ENCODE measurements at places on chromosomes 2 and 18. TPM values are rescaled to one million over a fixed set of nuclear protein-coding genes. Genes with fewer than 3 reads are reported as not detected.

- DNase-seq, result no peak
These were observed 9.7 kb downstream of the STK39 start for GRCh38 chr2:168237741-168238140.

Gene NDC80
- 78.0 TPM for total RNA-seq

GRCh38 chr2:65706411-65706810 is 274.0 kb upstream of the SPRED2 start:
- DNase-seq, result no peak

GRCh38 chr2:19916385-19916950 is 14.7 kb upstream of the TTC32 start:
- DNase-seq, result no peak

GRCh38 chr2:228869636-228870264 is 401.3 kb downstream of the PID1 start:
- no peak for DNase-seq

DNA sequence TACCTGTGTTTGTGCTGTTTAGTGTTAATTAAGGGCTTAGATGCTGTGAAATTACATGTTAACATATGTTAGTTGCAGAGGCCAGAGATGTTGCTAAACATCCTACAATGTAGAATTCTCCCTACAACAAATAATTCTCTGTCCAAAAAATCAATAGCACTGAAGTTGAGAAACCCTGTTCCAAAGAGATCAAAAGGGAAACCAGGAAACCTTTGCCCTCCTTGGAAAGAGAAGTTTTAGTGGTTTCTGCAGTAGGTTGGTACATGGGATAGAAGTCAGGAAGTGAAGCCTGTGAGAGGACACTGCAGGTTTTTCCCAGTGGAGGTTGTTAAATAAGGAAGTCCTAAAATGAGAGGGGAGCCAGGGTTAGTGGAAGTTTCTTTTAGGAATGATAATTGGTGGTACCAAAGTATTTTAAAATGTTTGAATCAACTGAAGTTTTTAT is 6.3 kb upstream of the RMDN2 start:
- DNase-seq, result no peak

- DNase-seq, result no peak
These were observed at the start of gene ARHGAP28 for GRCh38 chr18:6729247-6730091. Gene ARHGAP28 (plus strand): TSS chr18:6729716. CDS start chr18:6729822, 106 bp downstream.

DNA sequence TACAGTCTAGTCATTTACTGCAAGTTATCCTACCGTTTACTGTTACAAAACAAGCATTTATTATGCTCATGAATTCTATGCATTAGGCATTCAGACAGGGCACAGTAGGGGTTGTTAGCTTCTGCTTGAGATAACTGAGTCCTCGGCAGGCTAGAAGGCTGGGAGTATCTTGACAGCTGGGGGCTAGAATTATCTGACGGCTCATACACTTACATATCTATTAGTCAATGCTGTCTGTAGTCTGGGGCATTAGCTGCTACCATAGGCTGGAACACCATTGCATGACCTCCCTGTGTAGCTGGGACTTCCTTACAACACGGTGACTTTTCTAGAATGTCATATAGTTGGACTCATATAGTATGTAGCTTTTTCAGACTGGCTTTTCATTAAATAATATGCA is 61.9 kb upstream of the ALK start:
- DNase-seq, result no peak

DNA sequence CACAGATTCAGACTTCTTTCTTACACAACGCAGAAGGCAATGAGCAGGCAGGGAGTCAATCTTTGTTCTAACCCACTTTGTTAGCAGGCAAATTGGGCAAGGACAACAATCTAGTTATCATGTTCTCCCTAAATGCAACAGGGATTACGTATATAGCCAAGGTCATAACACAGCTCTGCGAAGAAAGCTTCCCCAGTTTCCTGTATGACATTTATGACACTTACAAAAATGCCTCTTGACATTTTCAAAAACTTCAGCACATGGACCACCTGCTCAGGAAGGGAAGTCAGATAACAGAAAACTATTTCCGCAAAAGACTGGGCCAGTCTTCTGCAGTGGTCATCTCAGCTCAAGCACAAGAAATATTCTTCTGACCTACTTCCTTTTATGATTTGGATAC is 106.1 kb downstream of the IRS1 start:
- no peak for DNase-seq

Gene PDE11A
- total RNA-seq, result not detected

DNA sequence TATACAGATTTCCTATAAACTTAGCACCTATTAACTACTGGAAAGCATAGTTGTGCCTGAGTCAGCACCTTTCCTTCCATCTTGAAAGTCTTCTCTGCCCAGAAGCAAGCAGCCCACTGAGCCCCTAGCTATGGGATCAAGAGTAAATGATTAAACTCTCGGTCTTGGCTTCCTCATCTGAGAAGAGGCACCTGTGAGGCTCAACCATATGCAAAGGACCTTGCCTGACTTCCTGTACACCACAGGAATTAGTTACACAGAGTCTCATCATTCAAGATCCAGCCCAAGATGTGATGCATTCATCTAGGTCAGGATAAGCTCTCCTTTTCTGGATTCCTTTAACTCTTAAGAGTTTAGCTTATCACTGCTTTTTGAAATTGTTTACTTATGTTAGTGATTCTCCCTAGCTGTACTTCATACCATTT is 96.0 kb downstream of the CDH2 start:
- no peak for DNase-seq

- no peak for DNase-seq
These were observed 51.9 kb downstream of the TSHZ1 start for GRCh38 chr18:75262511-75262910.

Gene ANKRD30B
- total RNA-seq, result not detected

Gene SMARCAL1
- 23.6 TPM for total RNA-seq

DNA sequence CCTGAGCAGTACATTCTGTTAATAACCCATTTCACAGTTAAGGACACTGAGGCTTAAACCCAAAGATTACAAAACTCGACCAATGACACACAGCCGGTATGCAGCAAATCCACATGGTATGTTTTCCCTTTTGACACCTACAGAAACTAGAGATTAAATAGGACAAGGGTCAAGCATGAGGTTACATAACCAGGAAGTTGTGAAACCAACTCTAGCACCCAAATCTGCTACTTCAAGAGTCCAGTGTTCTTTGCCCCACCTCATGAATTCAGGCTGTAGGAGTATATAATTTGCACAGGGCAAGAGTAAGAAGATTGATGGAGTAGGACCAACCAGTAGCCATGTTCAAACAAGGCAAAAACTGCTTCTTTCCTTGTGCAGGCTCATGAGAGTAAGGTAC is 249.8 kb downstream of the BCL11A start:
- no peak for DNase-seq

DNA sequence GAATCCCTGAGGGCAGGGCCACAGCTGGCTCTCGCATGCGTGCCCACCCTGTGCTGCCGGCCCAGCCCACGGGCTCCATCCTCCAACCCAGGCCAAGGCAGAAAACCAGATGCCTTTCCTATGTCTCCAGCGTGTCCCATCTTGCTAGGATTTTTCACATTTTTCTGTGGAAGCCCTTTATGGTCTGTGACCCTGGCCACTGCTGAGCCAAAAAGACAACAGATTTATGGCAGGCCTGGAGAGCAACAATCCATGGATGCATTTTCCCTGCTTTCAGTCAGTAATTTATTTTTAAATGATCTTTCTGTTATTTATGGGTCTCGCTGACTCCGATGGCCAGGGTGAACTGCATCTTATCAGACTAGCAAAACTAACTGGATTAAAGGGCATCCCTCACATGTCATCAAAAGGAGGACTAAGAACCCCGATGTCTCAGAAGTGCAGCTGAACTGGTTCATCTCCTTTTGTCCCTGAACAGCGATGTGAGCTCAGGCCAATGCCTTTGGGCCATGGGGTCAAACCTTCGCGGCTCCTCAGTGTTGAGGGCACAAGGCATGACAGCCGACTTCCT is 346.0 kb downstream of the CYRIA start:
- no peak for DNase-seq

GRCh38 chr2:164515030-164515429 is 106.3 kb downstream of the GRB14 start:
- DNase-seq, result no peak

DNA sequence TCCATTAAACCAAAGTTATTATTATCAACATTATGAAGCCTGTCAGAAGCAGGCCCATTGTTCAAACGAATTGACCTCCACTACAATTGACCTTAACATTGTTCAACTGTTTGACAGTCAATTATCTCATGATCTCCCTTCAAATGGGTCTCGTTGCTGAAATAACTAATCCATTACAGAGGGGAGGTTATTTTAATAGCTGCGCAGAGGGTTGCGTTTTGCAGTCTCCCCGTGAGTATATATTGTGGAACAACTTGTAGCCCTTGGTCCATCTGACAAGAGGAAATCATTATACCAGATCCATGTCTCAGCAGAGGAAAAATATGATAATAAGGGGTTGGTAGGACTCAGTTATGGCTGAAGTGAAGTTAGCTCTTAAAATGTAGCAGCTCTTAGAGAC is 159.1 kb downstream of the ALK start:
- DNase-seq, result no peak

DNA sequence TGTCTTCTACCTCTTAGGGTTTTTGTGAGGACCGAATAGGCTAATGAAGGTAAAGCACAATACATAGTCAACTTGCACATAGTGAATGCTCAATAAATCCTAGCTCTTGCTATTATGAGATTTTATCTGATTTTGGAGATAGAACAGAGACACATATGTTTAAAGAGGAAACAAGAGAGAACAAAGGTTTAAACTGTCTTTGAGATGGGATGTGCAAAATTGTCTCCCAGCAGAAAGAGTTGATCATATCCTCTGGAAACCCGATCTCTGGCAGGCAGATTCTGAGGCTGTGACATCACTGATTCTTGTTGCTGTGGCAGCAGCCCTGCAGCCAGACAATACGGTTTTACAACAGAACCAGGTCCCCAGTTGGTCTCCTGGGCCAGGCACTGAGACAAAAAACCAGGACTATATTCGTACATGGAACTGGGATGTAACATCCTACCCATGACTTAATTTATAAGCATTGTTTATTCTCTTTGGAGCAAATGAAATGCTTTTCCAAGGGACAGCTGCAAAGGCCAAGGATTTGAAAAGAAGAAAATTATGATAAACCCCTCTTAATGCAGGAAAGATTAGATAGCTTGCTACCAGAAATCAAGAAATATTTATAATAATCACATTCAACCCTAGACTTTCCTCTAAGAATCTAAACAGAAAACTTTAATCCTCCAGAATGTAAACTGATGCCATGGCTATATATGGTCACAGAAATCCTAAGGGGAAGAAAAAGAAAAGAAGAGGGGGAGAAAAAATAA is 80.2 kb downstream of the SLC8A1 start:
- DNase-seq, result no peak

Gene L3MBTL4
- 0.20 TPM for total RNA-seq
